ENCODE measurements at places on chromosomes 16 and 17.

GRCh38 chr16:54412037-54412436 is 125.5 kb upstream of the IRX3 start:
- DNase-seq: no peak

DNA sequence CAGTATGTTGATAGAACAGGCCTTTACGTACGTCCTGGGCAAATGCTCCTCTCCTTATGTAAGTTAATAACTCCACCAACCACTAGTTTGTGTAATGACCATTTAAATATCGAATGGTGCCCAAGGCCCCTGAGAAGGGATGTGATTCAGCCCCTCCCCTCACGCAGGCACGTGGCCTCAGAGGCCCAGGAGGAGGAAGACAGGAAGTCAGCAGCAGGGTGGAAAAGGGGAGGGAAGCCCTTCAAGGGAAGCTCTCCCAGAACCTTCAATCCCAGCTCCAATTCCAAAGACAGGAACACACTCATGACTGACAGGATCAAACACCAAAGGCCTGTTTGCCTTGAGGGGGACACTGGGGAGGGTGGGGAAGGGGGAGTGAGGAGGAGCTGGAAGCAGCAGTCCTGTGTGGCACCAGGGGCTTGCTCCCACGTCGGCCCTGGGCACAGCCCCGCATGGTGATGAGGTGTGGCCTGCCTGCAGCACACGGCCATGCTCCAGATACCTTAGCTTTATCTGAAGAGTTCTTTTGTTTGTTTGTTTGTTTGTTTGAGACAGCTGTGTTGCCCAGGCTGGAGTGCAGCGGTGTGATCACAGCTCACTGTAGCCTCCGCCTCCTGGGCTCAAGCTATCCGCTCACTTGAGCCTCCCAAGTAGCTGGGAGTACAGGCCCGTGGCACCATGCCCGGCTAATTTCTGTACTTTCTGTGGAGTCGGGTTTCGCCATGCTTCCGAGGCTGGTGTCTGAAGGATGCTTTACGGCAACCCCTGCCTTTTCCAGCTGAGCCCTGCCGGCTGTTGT is 105.0 kb downstream of the ZNF778 start:
- no peak for DNase-seq

DNA sequence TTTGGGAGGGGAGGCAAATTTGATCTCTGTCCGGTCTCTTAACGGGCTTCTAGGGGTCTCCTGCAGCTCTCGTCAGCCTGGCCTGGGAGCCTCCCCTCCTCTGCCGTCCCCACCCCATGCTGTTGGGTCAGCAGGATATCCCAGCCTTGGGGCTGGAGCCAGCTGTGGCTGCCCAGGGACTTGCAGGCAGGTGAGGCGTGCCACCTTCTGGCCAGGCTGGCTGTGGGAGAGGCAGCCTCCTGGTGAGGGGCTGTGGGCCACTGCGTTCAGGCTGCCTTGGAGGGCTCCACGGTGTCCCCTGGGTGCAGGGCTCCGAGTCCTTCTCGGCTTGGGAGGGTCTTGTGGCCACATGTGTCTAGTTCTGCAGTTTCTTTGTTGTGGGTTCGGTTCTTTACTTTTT is 34.6 kb downstream of the TBCD start:
- DNase-seq: no peak

DNA sequence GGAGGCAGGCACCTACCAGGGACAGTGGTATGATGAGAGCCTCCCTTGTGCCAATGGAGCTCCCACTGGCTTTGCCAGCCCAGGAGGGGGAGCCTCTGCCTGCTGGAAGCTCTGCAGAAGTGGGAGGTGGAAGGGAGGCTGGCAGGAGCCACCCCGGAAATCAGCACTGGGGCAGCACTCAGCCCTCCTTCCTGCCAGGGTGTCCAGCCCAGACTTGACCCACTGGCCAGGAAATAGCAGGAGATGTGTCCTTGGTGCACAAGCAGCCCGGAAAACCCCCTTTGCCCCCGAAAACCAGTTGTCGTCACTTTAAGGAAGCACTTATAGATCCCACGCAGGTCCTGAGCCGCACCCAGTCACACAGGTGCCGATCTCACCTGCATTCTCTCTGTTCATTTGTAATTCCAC is 49.3 kb upstream of the CACNG4 start:
- DNase-seq: no peak

DNA sequence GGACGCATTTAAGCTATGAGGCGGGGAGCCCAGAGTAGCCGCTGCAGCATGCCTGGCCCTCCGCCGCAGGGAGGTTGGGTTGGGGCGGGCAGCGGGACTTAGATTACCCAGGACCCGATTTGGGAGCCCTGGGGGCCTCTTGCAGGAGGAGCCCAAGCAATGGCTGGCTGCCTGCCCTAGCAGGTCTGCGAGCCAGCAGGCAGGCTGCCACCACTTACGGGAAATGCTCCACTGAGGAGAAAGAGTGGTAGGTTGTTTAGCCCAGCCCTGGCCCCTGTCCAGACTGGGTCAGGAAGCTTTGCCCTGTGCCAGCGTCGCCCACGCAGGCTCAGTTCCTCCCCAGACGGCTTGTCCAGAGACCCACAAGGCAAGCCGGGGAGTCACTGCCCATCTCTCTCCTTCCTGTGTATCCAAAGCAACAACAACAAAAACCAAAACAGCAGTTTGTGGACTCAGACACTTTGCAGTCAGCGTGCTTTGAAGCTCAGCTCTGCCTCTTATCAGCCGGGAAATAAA is 10.3 kb upstream of the TVP23A start:
- no peak for DNase-seq

Data from cortex of kidney (tissue), 1 donor.